ENCODE measurements at places on chromosomes 1 and 21. TPM values are rescaled to one million over a fixed set of nuclear protein-coding genes. Genes with fewer than 3 reads are reported as not detected.
A peak's percentile ranks its signal among the peaks of the same experiment; 100 is the strongest.

Gene NUP210L
- polyA plus RNA-seq, result not detected

Gene SYDE2
- 0.36 TPM for polyA plus RNA-seq

DNA sequence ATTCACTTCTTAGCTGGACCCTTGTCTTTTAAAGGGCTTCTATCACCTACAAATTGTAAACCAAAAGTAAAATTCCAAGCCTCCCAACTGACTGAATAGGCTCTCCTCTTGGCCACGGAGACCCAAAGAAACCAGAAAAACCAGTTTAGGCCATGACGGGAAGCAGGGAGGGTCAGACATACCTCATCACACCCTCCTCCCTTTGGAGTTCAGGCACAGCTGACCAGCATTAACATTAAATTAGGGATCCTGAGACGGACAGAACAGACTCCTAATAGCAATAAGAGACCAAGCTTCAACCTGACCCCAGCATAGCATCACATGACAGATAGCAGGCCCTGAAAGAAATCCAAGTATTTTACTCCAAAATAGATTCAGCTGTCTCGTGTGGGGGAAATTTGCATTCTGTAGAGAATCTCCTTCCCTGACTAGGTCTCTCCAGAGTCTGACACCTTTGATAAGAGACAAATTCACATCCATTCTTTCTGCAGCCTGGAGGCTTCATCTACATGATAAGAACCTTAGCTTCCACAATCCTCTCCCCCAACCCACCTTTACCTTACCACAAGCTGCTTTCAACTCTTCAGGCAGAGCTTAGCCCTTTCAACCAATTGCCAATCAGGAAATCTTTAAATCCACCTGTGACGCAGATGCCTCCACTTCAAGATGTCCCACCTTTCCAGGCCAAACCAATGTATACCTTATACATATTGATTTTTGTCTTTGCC is 177.1 kb upstream of the RAB4A start:
- no peak for DNase-seq

GRCh38 chr21:26534517-26534916 is 38.6 kb downstream of the CYYR1 start:
- no peak for DNase-seq

DNA sequence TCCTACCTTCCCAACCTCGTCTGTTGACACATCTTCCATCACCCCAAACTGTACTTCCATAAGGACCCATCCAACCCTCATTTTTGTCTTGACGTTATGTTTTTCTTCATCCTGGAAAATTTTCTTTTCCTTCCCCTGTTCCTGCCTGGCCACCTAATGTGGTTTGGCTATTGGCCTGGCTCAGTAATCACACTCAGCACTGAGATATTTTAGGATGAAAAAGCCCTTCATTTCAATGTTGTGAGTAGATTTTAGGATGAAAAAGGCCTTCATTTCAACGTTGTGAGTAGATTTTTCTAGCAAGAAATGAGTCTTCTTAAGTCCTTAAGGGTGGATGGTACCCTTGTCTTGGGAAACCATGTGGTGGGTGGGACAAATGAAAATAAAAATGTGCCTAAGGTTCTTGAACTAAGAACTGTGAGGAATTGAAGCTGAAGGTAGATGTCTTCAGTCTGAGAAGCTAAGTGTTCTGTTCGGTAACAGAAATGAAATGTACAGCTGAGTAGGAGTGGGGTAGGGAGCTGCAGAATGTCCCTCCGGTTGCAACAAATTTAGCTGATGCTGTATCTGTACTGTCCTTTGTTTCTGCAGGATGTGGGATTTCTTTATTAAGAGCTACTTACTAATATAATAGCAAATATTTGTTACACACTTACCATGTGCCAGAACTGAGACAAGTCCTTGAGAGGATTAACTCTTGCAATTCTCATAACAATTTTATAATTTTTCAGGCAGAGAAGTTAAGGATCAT is 36.1 kb downstream of the DNTTIP2 start:
- DNase-seq, result no peak

DNA sequence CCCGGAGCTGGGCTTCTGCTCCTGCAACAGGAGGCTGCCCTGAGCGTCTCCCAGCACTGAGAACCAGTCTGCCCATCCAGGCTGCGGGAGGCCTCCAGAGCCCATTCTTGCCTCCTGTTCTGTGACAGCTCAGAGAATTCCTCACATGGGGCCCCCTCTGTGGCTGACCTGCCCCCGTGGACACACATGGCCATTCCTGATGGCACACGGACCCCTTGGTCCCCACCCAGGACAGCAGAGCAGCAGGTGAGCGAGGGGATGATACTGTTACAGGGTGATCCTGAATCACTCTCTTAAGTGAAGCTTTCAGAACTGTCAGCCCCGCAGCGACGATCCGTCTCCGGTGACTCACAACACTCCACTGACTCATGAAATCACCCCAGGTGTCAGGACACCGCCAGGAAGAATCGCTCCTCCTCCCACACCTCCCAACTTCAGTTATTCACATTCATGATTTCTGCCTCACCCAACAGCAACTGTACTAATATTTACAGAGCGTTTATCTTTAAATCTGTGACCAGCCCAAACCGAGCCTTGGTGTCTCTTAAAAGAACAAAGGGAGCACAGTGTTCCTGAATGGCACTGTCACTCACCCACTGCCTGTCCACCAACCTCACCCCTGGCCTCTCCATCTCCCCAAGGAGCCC is 22.5 kb downstream of the CHD5 start:
- no peak for DNase-seq

DNA sequence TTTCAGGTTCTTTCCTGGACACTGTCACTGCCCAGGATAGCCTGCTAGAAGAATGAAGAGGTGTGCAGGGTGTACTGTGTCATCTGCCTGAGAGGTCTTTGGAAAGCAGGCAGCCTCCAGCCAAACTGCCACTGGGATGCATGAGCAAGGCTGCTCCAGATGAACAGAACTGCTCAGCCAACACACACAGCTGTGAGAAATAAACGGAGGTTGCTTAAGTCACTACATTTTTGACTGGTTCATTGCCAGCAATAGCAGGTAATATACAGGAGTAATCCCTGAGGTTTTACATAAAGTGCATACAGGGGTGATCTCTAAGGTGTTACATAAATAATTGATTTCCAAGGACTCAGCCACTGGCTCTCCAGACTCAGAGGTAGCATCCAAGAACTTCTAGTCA is 516.9 kb downstream of the BRINP3 start:
- no peak for DNase-seq

GRCh38 chr1:94332952-94333351 is 85.2 kb upstream of the ABCD3 start:
- DNase-seq, result no peak

GRCh38 chr1:229344937-229345684 is 2.3 kb upstream of the CCSAP start:
- DNase-seq, result no peak

Gene CLIC6
- not detected for polyA plus RNA-seq

- DNase-seq, result no peak
Observed at GRCh38 chr1:220353229-220354012, 81.2 kb upstream of the RAB3GAP2 start.

- no peak for DNase-seq
Observed at GRCh38 chr1:184032930-184033418, 4.6 kb downstream of the COLGALT2 start.

- no peak for DNase-seq
Observed at GRCh38 chr21:42834726-42835191, 44.6 kb downstream of the WDR4 start.

Gene KDM5B
- polyA plus RNA-seq, result 24.4 TPM

DNA sequence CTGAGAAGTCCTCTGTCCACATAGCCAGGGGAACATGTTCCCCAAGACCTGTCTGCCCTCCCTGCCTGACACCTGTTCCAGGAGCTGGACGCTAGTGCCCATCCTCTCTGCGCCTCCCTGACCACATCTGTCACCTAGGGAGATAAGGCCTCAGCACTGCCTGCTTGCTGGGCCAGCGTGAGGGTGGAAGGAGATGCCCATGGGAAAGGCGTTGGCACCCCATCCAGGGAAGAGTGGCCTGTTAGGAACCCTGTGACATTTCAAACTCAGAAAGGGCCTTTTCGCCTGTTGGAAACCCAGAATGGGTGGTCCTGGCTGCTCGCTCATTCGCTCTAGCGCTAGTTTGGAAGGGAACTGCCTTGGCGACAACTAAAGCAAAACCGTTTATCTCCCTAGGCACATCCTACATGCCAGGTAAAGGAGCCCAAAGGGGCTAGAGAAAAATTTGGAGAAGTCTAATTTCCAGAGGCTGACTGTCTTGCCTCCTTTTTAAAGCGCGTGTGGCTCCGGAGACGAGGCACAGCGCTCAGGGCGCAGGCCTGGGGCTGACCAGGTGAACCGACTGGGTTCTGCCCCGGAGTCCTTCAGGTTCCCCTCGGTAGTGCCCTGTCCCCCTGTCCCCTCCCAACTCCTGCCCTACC is 410 bp downstream of the ACTA1 start:
- DNase-seq, result no peak

- no peak for DNase-seq
Observed at GRCh38 chr1:3884966-3885365, 15.1 kb downstream of the C1orf174 start.

DNA sequence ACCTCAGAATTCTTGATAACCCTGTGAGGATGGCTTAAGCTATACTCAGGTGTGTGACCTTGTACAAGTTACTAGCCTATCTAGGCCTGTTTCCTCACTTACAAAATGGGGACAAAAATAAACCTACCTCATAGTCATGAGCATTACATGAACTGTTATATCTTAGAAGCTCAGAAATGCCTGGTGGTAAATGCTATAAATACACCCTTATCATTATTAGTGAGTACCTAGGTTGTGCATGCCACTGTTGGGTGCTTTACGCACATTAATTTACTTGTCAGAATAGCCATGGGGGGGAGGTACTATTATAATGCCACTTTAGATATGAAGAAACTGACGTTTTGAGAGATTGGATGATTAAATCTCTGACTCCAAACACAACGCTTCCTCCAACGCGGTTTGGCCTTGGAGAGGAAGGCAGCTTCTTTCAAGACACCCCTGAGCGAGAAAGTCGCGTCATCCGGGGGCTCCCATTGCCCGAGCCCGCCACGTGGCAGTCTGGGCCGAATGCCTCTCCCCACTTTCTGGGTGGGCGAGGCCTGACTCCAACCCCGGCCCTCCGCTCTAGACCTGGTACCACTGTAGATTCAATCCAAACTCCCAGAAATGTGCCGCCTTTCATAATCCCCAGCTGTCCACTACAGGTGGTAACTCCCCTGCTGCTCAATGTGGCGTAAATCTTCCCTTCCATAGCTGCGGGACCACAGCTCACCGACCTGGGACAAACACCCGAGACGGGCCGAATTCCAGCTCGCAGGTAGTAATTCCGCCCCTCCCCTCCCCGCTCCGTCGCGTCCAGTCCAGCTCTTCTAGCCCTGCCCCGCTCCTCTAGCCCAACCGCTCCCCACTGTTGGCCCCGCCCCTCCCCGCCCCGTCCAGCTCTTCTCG is 771 bp upstream of the RAD54L start:
- no peak for DNase-seq

- no peak for DNase-seq
Observed at GRCh38 chr1:67840449-67840848, 7.2 kb upstream of the GNG12 start.

GRCh38 chr1:167617153-167618147 is 12.6 kb upstream of the RCSD1 start:
- peak; percentile 92 for DNase-seq

- no peak for DNase-seq
Observed at GRCh38 chr1:7346600-7347570, 424.2 kb upstream of the VAMP3 start.

All from naive B cell (primary cell).